ENCODE measurements at places on chromosomes 6 and 20. TPM values are rescaled to one million over a fixed set of nuclear protein-coding genes. Genes with fewer than 3 reads are reported as not detected.

NHLRC1 gene
- total RNA-seq = 1.8 TPM

IRF4 gene
- total RNA-seq = 11.9 TPM

MUC21 gene
- total RNA-seq = not detected

SAMD3 gene
- 3.1 TPM for total RNA-seq

RNF39 gene
- not detected for total RNA-seq

Data from subcutaneous adipose tissue (tissue), 4 donors.